ENCODE measurements at places on chromosomes 2 and 18.
A peak's percentile ranks its signal among the peaks of the same experiment; 100 is the strongest.

DNA sequence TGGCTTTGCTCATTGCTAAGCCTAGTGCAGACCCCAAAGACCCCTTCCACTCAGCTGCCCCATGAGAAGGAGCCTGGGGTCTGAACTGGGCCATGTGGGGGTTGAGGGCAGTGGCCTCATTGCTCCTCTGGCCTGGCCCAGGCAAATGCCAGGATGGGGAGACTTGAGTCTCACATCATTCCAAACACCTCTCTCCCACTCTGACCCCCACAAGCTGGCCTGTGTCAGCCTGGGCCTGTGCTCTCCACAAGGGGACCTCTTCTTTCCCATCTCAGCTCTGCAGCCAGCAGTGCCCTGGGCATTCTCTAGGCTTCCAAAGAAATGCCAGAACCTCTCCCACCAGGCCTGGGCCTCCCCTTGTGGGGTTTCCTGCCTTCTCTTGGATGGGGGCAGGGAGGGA lies 45.8 kb upstream of the OTOF start:
- DNase-seq, result no peak

GRCh38 chr2:241432824-241433448 lies 75.4 kb downstream of the STK25 start:
- no peak for DNase-seq

GRCh38 chr2:80896576-80896975 lies 592.0 kb upstream of the LRRTM1 start:
- DNase-seq, result no peak

DNA sequence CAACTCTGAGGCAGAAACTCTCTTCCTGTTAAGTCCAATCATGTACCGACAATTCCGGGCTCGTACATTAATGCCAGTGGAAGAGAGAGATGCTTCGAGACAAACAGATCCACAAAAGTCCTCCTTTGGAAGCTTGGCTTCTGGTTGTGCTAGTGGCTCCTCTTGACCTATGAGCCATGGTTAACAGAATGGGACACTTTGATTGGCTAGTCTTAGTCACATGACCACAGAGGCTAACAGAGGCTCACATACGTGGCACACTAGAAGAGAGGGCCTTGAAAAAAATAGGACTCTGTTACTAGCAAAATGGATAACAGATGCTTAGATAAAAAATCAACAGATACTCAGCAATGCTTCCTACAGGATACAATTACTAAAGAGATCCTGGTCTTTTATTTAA lies 1211.9 kb upstream of the GYPC start:
- no peak for DNase-seq

DNA sequence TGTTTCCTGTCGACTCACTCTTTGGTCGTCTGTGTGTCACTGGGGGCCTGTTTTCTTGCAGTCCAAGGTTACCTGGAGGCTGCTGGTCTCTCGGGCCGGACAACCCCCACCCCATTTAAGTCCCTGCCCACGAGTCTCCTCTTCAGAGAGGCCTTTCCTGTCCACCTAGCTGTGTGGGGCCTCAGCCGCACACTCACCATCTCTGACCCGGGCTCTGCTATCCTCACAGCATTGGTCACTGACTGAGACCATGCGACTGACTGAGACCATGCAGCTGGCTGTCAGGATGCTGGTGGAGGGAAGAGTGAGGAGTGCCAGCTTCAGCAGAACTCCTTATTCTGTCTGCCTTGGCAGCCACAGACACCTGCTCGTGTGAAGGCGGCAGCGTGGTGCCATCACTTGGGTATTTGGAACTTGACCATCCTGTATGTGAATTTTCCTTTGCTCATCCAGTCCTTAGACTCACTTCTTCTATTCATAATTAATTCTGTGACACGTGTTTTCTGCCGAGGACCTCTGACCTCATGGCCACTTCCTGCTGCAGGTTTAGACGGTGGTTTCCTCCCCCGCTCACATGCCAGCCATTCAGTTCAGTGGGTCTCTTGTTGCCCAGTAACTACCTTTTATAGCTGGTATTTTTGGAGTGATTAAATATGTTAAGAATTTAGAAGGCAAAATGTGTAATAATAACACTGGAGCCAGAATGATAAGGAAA lies 47.5 kb upstream of the ASB1 start:
- peak; percentile 39 for DNase-seq

DNA sequence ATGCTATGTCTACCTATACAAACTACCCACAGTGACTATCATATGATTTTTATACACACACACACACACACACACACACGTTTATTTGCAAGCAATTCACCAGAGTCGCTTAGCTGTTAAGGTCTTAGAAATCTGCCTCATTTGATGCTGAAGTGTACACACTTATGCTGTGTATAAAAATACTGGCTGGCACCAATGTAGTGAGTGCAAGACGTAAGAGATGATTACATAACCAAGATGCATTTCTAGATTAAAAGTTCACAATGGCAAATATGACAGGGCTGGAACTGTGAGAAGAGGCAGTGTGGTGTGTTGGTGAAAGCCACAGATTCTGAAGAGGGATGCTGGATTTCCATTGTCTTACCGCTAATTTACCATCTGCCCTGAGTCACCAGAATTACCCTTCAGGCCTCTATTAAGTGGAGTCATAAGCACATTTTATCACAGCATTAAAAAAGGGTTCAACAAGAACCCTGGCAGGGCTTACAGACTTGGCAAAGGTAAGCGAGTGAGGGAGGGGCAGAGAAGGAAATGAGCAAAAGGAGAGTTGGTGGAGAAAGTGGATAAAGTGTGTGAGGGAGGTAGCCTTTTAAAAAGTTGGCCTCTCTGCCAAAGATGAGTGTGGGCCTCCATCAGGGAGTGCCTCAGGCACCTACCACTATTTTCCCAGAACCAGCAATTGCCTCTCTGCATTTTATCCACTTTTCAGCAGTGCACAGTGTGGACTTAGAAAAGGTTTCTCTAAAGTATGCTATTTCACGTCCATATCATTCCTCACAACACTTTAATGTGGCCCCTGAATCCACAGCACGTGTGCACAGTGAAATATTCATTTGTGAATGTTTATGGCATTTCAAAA lies 21.5 kb downstream of the MEIS1 start:
- no peak for DNase-seq

GRCh38 chr2:149470046-149470445 lies 117.5 kb downstream of the MMADHC start:
- no peak for DNase-seq

GRCh38 chr18:23926571-23926970 lies 88.0 kb upstream of the TTC39C start:
- DNase-seq, result no peak

DNA sequence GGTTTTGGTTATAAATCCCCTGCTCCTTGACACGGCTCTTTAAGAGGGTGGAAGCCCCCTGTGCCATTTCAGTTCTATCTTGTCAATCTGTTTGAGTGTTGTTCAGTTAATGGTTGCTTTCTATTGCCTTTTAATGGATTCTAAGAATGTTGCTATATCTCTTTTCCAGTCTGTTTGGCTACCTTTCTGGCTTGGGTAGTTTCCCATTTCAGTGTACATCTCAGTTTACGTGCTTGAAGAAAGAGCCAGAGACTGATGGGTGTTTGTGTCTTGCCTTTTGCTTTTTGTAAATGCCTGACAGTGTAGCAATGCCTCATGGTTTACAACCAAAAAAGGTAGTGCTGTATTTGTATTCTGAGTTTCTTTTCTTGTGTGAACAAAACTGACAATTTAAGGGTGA lies 45.3 kb downstream of the SPATS2L start:
- DNase-seq, result peak; percentile 17

GRCh38 chr2:142721015-142721414 lies 156.4 kb upstream of the KYNU start:
- DNase-seq, result no peak

- DNase-seq, result peak; percentile 45
Measured at GRCh38 chr2:226726546-226726945, 73.1 kb downstream of the IRS1 start.

- DNase-seq, result no peak
Measured at GRCh38 chr2:15750822-15751329, 159.2 kb downstream of the DDX1 start.

DNA sequence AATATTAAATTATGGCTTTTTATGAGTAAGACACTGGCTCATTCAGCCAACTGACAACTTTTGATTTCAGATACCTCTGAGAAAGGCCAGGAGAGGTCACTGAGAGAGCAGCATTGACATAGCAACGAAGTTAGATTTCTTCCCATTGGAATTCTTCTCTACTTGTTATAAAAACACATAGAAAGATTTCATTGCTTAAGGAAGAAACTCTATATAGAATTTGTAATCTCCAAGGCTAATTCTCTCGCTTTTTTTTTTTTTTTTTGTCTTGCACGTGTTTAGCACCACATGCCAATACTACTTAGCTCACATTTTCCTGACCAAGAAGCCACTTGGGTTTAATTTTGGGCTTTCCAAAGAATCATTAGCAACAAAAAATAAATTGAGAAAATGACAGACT lies 233.7 kb downstream of the CALCRL start:
- no peak for DNase-seq

DNA sequence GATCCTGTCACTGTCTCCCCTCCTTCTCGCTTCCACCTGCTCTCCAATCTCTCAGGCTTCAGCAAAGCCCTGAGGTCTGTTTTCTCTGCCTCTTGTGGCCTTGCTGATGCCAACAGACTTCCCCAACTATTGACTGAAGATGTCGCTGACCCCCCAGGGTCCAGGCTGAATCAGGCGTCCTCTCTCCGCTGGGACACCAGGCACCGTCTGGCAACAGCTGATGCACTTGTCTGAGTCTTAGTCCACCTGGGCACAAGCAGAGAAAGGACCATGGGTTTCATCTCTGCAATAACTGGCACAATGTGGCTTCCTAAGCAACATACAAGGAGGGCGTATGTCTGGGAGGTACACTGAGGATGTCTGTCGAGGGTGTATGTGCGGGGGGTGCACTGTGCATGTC lies 248.7 kb upstream of the MYT1L start:
- DNase-seq, result no peak

DNA sequence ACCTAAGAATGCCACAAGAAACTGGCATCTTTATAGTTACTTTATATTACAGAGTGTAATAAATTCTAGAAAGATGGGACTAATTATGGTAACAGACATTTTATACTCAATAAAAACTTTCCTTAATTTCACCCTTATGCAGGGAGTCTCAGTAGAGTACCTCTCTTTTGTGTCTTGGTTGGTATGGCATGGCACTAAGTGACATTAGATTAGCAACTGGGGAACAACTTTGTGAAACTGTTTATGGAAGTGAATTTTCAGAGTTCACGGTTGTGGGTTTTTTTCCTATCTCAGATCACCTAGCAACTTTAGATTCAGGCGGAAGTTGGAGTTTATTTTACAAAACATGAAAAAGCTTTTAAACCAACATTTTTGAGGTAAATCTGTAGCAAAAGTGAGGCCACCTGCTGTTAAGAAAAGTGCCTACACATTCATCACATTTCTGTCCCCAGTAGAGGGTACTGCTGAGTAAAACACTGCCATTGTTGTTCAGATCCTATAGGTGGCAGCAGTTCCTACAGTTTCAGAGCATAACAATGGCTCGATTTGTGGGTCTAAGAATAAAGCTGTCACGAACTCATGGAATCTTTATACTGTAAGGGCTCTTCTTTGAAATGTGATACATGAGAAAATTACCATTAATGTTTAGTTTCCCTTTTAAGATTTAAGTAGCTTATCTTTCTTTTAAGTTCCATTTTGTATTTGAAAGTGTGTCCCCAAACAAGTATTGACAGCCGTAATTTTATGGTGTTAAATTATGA lies 117.6 kb downstream of the CAMKMT start:
- peak; percentile 84 for DNase-seq

GRCh38 chr2:96556441-96557330 lies 20.1 kb downstream of the ARID5A start:
- peak; percentile 77 for DNase-seq

GRCh38 chr18:51234117-51235008 lies 36.9 kb upstream of the MEX3C start:
- no peak for DNase-seq
